ENCODE measurements at places on chromosomes 1 and 21.

GRCh38 chr1:7827126-7827955 lies 25.5 kb downstream of the UTS2 start:
- no peak for DNase-seq

DNA sequence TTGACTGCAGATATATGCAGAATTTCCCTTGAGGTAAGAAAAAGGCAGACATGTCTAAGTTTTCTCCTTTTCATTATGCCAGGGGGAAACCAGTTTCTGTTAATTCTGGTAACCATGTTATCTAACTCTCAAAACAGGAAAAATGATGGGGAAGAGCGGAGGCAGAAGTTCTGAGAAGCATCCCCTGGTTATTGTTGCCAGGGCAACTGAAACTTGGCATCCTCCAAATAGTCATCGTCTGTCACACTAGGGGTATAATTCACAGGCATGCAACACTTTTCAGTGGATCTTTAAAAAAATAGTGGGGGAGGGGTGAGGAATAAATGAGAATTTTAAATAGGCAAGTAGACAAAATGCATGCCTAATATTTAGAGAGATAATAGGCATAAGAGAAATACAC lies 715.3 kb upstream of the CXADR start:
- DNase-seq, result no peak

- no peak for DNase-seq
Observed at GRCh38 chr1:43963006-43963405, 6.8 kb upstream of the DPH2 start.

DNA sequence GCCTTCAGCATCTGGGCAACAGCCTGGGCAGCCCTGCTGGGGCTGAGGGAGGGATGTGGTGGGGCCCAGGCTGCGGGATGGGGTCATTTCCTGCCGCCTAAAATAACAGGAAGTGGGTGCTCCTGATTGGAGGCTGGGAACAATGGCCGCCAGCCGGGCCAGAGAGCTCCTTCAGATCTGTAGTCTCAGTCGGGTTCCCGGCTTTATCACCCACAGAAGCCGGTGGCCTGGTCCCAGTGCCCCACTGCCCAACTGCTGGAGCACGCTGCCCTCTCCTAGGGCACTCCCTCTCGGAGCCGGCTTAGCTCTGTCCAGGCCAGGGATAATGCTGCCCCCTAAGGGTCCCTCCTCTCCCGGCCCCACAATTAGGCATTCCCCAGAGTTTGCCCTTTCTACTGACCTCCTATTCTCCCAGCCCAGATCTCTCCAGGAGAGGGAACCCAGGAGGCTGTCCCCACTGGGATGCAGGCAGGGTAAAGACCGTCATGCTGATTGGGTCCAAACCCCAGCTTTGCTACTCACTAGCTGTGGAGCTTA lies 5.1 kb downstream of the MAP7D1 start:
- no peak for DNase-seq

DNA sequence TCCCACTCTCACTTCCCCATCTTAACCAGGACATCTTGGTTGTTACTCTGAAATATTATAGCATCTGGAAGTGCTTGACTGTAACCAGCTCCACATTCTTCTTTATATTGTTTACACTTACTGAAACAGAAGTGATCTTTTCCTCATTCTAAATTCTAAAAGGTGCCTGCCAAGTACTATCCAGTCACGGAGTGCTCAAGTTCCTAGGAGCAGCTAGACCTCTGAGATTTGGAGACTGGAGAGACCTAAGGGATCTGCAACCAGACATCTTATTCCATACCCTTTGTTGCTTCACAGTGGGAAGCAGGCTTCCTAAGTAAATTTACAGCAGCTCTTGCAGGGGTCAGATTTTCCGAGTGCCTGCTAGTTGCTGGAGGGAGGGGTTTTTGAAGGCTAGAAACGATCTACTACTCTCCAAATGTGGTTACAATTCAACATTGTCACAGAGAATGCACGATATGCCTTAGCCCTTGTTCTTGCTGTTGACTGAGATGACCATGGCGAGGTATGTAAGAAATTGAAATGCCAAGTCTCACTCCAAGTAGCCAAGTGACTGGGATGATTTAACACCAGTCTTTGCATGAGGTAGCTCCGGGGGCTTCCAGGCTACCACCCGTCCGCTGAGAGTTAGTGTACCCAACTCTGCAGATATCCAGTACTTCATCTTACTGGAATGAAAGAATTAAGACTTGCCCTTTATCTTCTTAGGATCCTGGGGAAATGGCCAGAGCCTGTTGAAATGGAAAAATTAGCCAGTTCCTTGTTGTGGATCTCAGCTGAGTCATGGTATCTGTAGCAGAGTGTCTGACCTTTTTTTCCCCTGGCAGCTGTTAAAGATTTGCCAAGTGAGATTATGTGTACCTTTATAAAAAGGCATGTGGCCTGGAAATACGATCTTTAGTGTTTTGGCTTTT lies 150.8 kb downstream of the MAST2 start:
- no peak for DNase-seq

GRCh38 chr1:46175243-46175642 lies 356 bp downstream of the TSPAN1 start:
- no peak for DNase-seq

DNA sequence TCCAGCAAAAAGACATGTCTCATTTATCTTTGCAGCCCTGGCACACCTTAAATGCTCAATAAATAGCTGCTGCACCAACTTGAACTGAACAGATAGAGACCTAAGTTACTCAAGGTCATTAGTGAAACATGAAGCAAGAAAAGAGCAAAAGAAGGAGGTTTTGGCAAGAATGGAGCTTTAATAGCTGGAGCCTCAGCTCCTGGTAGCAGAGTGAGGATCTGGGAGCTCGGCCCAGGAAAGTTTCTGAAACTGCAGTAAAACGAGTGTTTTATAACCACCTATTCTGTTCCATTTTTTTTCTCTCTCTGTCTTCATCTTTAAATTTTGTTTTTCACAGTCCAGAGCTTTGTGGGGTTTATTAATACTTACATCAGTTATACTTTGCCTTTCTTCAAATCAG lies 207.5 kb downstream of the SETD4 start:
- no peak for DNase-seq

- DNase-seq, result no peak
Observed at GRCh38 chr1:228371741-228372182, 34.9 kb downstream of the TRIM11 start.

DNA sequence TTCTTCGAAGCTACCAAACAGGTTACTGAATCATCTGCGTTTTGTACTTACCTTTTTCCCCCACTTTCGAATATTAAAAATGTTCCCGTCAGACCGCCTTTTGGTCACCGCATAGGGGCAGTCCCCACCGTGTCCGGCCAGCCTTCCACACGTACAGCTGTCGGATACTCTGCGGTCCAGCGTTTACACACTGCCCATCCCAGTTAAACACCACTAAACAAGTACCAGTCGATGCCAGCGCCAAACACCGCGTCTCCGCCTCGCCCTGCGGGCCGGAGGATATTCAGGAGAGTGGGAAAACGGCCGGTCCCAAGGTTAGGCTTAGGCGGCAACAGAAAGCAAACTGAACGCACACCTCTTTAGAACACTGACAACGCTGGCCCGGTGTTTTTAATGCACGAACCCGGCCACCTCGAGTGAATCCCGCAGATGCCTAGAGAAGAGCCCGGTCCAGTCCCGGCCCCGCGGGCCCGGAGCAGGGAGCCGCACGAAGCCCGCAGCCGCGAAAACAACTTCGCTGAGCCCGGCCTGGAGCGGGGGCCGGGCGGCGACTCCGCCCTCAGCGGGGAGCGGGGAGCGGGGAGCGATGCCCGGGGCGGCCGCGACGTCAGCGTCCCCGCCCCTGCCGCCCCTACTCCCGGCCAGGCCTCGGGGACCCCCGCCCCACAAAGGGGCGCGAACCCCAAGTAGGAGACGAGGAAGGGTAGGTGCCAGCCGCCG lies 730 bp upstream of the PHF13 start:
- DNase-seq, result peak; percentile 4

DNA sequence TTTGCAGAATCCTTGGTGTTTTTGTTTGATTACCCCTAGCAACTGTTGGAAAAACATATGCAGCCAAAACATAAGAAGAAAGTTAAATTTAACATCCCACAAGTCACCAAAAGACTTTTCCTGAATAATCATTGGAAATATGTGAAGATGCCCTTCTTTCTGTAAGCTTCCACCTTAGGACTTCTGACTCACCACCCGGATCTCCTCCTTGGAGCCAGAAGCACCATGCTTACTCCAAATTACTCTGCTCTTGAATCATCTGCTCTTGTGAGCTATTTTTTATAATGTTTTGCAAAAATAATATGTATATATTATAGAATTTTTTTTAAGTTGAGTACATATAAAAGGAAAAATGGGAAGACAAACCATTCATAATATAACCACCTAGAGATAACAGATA lies 391.7 kb downstream of the KCTD3 start:
- DNase-seq, result no peak
